ENCODE measurements at places on chromosomes 2 and 18.

GRCh38 chr2:137924019-137924418 lies 40.3 kb upstream of the HNMT start:
- DNase-seq = no peak

DNA sequence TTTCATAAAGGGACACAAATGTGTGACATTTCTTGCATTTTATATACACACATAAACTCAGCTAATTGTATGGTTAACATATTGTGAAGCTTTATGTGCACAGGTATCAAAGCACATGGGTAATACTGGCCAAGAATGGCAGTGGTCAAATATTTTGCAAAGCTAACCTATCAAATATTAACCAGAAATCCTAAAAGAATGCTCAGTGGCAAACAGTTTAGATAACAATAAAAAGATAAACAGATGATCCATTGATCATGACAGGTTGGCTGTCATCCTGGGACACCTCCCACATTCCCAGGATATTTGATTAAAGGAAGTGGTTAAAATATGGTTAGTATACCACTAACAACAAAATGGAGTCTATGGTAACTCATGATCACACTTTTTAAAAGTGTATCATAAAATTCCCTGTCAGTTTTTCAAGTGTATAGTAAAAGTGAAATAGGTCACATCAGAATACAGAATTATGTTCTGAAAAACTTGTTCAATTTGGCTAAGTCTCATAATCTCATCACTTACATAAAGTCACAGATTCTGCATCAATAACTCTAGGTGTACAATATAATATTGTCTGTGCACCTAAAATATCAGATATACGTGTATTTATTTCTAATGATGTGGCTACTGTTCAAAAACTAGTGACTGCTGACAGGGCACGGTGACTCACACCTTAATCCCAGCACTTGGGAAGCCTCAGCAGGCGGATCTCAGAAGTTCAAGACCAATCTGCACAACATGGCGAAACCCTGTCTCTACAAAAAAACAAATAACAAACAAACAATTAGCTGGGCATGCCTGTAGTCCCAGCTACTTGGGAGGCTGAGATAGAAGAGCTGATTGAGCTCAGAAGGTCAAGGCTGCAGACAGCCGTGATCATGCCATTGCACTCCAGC lies 48.9 kb downstream of the CDH2 start:
- no peak for DNase-seq

- DNase-seq = no peak
These were observed 52.2 kb downstream of the TNFRSF11A start for GRCh38 chr18:62377131-62377807.

DNA sequence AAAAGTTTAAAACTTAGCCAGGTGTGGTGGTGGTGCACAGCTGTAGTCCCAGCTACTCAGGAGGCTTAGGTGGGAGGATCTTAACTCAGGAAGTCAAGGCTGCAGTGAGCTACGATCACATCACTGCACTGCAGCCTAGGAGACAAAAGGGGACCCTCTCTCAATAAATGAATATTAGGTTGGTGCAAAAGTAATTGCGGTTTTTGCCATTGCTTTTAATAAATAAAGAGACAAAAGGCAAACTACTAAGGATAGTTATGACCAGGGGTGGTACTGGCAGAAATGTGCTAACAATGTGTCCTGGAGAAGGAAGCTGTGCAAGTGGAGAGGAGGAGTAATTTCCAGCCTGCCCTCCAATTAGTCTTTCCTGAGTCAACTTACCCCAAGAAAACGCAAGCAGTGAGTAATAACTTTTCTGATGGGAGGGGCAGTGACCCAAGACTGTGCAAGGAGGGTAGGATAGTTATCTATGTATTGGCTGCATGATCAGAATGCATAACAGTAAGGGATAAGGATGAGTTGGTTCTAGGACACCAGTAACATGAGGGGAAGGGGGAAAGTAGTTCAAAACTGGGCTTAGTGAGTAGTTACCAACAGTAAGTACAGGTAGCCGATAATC lies 1.5 kb downstream of the EXOC6B start:
- no peak for DNase-seq

GRCh38 chr2:217943446-217944321 lies 59.1 kb downstream of the TNS1 start:
- DNase-seq = no peak

All from central memory CD4-positive, alpha-beta T cell (primary cell).